Stimulated activated CD4-positive, alpha-beta T cell treated with anti-CD3 and anti-CD28 coated beads, Interleukin-4, amount 100 ng/mL, for 1 hour (primary cell): ENCODE measurements at places on chromosomes 12 and 14.

- DNase-seq = no peak
Measured at GRCh38 chr12:57640175-57641042, 7.4 kb upstream of the B4GALNT1 start.

- DNase-seq = no peak
Measured at GRCh38 chr12:12881151-12881909, 10.0 kb upstream of the GPRC5A start.

DNA sequence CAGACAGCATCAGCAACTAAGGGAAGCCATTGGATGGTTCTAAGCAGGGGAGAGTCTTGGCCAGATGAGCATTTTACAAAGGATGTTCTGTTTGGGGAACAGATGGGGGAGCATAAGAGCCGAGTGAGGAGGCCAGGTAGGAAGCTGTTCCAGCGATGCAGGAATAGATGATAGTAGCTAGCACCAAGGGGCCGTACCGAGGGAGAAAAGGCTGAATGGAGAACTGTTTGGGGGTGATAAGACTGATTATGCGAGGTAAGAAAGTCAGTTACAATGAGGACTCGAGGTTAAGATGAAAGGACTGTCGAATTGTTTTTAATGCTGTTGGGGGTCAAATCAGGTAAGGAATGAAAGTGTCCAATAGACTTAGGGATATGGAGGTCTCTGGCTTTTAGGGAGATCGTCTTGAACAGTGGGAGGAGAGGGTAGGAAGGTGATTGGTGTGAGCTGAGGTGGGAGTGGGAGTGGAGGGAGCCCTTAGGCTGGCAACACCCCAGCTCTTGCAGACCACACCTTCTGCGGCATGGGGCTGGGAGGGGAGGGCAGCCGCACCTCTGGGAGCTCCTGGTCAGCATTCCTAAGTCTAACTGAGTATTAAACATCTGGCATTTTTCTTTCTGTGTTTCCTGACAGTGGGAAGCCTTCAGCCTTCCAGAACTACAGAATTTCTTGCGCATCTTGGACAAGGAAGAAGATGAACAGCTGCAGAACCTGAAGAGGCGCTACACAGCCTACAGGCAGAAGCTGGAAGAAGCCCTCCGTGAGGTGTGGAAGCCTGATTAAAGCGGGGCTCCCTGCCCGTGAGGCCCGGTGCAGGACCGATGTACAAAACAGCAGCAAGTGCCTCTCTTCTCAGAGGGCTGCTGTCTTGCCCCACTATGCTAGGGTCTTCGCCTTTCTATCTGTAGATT lies 64.8 kb downstream of the GNS start:
- DNase-seq = no peak

GRCh38 chr12:25072906-25073650 lies 121.9 kb downstream of the DNAI7 start:
- no peak for DNase-seq

DNA sequence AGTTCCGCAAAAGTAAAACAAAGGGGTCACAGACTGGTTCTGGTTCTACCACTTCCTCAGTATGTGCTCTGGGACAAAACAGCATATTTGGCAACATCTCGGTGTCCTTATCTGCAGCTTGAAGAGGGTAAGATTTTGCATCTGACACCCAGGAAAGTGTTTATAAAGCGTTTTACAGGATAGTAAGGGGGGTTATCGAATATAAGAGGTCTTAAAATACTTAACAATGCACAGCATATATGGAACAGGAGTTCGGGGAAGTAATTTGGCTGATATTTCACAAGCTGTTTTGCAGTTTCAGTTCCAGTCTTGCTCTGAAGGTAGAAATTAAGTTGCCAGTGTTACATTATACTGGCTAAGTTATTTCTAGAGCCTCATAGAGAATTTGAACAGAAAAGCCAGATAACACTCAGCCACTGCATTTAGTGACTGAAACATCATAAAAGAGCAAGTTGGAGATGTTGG lies 904 bp upstream of the MAP4K5 start:
- DNase-seq = no peak

- DNase-seq = no peak
Measured at GRCh38 chr12:115158816-115159215, 474.8 kb upstream of the TBX3 start.

GRCh38 chr12:9319044-9319841 lies 111.0 kb upstream of the PZP start:
- DNase-seq = no peak

- no peak for DNase-seq
Measured at GRCh38 chr12:108234158-108234557, 105.0 kb downstream of the CMKLR1 start.

DNA sequence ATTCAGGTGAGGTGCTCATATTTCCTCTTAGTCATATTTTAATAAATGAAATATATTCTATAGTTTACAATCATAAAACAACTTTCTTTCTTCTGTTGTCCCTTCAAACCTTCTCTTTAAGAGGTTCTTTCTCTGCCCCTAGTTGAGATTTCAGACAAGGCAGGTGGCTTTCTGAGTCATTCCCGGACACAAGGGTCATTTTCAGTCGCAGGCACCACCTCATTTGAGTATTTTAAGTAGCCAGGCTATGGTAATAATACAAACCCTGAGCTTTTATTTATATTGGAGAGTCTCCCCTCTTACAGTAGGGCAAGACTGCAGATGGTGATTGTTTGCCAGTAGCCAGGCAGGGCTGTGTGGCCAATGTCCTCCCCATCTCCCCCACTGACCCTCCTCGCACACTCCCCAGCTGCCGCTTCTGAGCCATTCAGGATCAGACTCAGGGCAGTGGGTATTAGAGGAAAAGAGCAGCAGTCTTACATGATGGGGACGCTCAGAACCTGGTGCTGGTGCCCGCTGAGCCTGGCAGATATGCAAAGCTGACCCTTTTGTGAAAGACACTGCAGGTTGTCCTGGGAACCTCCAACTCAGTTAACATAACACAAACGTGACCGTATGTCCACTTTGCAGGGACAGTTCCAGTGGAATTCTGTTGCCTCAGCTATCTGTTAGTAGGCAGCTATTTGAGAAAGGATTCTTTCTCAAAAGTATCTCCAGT lies 101.1 kb upstream of the BCL2L14 start:
- DNase-seq = no peak

DNA sequence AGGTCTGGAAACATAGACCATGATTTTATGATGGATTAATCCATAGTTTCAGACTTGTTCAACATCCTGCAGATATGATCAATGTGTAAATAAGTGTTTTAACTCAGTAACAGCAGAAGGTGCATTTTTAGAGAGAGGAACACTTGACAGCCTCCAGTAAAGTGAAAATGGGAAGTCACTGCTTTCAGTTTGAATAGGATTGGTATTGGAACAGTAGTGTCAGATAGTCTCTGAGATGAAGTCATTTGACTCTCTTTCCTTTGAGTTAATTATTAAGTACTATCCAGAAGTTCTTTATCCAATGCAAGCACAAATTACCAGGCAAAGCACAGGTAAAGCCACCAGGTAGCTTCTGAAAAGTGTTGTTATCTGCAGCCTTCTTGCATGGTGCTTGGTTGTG lies 14.5 kb upstream of the NAV3 start:
- no peak for DNase-seq

DNA sequence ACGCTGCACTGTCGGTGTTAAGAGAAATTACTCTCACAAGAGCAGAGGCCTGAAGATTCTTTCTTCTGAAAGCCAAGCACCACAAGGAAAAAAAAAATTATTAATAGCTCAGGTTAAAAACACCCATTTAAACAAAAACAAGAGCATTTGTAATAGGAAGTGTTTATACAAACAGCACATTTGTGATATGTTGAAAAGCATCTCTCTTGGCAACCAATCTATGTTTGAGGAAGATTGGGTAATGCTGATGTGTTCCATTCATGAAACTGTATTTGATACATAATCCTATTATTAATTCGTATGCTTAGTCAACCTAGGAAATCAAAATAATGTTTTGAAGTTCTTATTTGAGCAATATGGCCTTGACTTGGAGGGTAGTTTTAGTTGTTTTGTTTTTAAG lies 36.5 kb downstream of the SSPN start:
- DNase-seq = no peak

GRCh38 chr12:66252771-66253170 lies 49.5 kb upstream of the HELB start:
- DNase-seq = no peak

DNA sequence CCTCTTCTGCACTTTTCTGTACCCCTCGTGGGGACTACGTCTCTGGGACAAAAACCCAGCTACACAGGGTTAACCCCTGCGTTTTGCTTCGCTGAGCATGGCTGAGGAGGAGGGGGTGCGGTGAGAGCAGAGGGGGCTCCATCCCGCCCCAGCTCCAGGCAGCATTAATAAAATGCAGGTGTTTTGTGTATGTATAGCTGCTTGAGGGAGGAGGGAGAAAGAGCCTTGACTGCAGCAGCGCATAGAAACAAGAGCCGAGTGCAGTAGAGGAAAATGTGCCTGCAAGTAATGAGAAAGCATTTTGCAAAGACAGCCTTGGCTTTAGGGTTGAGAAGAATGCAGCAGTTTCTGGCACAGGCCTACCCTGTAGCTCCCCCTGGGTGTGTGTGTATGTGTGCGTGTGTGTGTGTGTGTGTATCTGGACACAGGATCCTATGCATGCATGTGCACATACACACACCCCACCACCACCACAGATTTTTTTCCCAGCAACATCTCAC lies 103.9 kb downstream of the ZFP36L1 start:
- no peak for DNase-seq

- DNase-seq = no peak
Measured at GRCh38 chr12:106276032-106276740, 26.3 kb upstream of the TCP11L2 start.

DNA sequence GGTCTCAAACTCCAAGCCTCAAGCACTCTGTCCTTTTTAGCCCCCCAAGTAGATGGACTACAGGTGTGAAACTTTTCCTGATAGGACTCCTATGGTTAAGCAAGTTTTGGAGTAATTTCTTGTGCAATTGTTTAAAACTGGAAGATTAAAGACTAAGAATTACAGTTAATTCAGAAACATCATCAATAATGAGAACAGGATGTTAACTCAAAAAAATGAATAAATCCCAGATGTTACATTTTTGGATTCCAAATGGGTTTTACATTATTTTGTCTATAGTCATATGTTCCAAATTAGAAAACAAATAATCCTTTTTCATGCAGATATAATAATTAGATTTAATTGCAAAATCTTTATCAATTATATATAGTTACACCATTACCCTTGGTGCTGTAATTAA lies 24.4 kb upstream of the KITLG start:
- no peak for DNase-seq

GRCh38 chr14:43252866-43253265 lies 1254.2 kb downstream of the FSCB start:
- DNase-seq = no peak

DNA sequence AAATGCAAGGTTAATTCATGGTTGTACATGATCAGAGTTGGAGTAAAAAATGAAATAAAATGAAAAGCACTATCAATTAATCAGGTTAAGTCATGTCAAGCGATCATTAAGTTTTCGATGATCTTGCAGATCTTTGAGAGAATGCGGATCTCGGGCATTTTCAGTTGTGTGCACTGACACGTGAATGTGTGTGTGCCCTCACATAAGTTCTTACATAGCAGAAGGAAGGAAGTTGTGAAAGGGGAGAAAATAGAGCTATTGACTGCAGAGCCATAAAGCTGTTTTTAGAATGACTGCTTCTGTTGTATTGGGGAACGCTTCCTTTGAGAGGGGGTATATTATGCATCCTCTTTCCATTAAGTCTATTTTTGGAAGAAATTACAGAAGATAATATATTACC lies 101.3 kb downstream of the HMGA2 start:
- no peak for DNase-seq

GRCh38 chr14:85252011-85252410 lies 277.9 kb upstream of the FLRT2 start:
- no peak for DNase-seq

DNA sequence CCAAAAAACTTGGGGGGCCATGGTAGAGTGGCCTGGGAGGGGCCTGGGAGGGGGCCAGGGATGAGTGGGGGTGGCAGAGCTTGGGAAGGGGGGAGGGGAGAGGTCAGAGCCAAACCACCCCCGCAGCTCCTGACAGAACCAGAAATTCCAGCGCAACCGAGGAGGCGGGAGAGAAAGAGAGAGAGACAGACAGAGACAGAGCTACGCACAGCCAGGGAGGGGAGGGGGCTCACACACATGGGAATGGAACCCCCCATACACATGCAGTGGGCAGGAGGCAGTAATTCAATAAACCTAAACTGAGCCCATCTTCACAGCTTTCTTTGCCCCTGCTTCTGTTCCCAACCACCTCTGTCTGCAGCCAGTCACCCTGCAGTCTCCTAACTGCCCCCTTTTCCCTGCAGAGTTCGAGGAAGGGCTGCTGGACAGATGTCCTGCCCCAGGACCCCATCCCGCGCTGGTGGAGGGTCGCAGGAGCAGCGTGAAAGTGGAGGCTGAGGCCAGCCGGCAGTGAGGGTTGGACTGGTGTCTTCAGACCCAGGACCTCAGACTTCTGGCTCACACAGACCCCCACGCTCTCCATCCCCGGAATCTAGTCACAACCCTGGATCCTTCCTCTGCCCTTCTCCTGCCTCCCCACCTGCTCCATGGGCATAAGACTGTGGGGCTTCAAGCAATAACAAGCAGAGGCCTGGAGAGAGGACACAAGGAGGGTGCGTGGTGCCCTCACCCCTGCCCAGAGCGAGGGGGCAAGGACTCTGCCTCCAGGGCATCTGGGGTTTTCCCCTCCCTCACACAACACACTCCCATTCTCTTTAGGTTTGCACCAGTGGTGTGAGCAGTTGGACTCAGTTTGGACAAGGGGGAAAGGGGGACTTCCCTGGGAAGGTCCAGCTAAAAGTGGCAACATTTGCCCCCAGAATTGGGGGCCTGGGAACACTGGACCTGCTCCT lies 5.6 kb downstream of the NAB2 start:
- no peak for DNase-seq

GRCh38 chr12:64894827-64895475 lies 70.5 kb downstream of the TBC1D30 start:
- no peak for DNase-seq

DNA sequence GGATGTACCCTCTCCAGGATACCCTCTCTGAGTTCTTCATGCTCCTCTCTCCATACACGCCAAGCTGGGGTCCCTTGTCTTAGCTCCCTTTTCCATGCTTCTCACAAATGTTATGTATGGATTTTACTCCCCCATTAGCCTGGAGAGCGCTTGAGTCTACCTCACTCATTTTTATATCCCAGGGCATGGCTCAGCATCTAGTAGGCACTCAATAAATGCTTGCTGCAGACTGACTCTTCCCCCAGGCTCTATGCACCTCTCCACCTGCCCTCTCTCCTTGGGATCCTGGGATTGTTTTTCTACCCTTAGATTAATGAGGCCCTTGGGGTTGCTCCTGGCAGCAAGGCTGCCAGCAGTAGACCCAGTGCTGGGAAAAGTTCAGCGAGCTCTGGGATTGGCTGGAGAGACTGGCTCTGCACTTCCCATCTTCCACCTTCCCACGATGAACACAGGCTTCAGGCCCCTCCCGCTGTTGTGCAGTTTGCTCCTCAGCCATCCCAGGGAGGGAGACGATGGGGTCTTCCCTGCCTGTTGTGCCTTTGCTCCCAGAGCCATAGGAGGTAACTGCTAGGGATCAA lies 2.2 kb downstream of the NRIP2 start:
- DNase-seq = no peak

DNA sequence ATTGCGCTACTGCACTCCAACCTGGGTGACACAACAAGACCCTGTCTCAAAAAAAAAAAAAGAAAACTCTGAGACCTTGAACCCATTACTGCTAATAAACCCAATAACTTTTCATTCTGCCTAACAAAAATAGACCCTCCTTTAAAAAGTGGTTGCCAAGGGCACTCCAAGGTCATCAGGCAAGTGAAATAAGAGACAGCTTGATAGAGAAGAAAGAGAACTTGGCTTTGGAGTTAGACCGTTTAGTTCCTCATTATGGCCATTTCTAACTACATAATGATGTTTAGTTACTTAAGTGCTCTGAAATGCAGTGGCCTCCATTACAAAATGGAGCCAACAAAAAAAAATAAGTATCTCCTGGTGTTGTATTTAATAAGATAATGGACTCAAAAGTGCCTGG lies 55.9 kb downstream of the PHLDA1 start:
- no peak for DNase-seq
